ENCODE measurements at places on chromosomes 1 and 21. TPM values are rescaled to one million over a fixed set of nuclear protein-coding genes. Genes with fewer than 3 reads are reported as not detected.

The OLFML2B gene
- total RNA-seq, result 3.4 TPM

The FCER1G gene
- 11.3 TPM for total RNA-seq

The FCRL5 gene
- total RNA-seq, result 3.8 TPM

The FAAH gene
- total RNA-seq, result 62.9 TPM

The GBP6 gene
- not detected for total RNA-seq

The TMIGD3 gene
- total RNA-seq, result 1.2 TPM

The PTGER3 gene
- total RNA-seq, result 6.0 TPM

The CADM3 gene
- 4.2 TPM for total RNA-seq

The CACNA1S gene
- total RNA-seq, result not detected

The USF1 gene
- 70.7 TPM for total RNA-seq

The CNR2 gene
- total RNA-seq, result not detected

The OR2T29 gene
- total RNA-seq, result not detected

The MR1 gene
- total RNA-seq, result 54.4 TPM

The SLC25A34 gene
- total RNA-seq, result 3.9 TPM

The DIPK1A gene
- total RNA-seq, result 8.9 TPM

The CAPN8 gene
- total RNA-seq, result 97.2 TPM

The WNT2B gene
- 5.6 TPM for total RNA-seq

The MNDA gene
- total RNA-seq, result 2.1 TPM

The LCE4A gene
- total RNA-seq, result not detected
